ENCODE measurements at places on chromosomes 1 and 21.

DNA sequence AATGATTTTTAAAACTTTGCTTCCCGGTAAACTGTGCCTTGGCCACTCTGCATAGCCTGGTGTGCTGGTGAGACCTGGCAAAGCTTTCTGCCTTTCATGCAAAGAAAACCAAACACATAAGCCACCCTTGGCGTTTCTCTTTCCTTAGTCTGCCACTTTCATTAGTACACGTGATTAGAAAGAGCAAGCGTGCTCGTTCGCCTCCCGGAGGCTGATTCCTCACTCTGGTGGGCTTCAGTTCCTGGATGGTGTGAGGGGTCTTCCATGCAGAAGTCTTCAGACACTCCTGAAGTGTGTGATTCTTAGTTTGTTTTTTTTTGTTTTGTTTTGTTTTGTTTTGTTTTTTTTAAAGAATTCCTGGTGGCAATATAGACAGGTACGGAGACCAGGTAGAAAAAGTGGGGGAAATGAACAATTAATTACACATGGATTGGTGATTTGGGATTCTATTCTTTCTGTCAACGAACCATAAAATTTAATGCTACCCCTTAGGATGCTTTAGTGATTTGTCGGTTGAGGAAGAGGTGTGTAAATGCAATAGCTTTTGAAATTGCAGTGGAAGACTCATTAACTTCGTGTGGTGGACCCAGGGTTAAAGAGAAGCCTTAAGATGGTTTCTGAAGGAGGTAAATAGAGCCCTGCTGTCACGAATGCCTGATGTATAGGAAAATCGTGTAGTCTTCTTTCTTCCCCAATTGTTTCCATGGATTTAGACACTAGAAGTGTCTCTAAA, 2.1 kb downstream of the GALNT2 start:
- no peak for DNase-seq

- DNase-seq: no peak
These were observed 12.6 kb downstream of the ETV3L start for GRCh38 chr1:157087030-157087429.

GRCh38 chr1:93818570-93818959, 60.4 kb downstream of the DNTTIP2 start:
- DNase-seq: no peak

- DNase-seq: no peak
These were observed 12.0 kb downstream of the SETD4 start for GRCh38 chr21:36048357-36048756.

- no peak for DNase-seq
These were observed 6.2 kb downstream of the BARHL2 start for GRCh38 chr1:90710579-90711536.

DNA sequence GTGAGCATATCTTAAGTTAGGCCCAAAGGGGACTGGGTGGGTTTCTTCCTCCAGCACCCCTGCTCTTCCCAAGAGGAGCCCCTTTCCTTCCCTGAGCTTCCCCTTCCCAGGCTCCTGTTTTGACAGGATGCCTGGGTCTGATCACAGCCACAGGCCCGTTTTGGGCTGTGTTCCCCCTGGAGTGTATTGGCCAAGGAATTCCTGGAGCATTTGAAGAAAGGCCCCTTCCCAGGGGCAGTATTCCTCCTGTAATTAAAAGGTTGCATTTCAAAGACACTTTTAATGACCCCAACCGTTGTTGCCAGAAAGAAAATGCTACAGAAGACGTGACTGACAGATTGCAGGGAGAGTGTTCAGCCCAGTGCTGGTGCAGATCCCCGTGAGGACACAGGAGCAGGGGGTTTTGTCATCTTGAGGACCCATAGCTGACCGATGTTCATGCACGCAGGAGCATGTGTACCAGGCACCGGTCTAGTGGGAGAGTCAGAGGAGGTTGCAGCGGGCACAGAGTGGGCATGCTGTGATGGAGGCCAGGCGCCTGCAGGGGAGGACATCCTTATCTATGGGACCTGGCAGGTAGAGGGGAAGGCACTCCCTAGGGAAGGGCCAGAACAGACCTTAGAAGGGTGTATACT, 19.3 kb upstream of the LBR start:
- no peak for DNase-seq

DNA sequence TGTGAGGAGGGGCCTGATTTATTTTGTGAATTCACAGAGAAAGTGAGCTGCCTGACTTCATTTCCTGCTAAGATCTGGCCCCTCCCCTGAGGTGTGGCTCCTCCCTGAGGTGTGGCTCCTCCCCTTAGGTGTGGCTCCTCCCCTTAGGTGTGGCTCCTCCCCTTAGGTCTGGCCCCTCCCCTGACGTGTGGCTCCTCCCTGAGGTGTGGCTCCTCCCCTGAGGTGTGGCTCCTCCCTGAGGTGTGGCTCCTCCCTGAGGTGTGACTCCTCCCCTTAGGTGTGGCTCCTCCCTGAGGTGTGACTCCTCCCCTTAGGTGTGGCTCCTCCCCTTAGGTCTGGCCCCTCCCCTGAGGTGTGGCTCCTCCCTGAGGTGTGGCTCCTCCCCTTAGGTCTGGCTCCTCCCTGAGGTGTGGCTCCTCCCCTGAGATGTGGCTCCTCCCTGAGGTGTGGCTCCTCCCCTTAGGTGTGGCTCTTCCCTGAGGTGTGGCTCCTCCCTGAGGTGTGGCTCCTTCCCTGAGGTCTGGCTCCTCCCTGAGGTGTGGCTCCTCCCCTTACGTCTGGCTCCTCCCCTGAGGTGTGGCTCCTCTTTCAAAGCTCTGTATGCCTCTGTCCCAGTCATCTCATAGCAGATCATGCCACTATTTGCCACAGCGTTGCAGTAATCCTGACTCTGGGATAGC, 26.9 kb upstream of the LRRC3 start:
- no peak for DNase-seq

DNA sequence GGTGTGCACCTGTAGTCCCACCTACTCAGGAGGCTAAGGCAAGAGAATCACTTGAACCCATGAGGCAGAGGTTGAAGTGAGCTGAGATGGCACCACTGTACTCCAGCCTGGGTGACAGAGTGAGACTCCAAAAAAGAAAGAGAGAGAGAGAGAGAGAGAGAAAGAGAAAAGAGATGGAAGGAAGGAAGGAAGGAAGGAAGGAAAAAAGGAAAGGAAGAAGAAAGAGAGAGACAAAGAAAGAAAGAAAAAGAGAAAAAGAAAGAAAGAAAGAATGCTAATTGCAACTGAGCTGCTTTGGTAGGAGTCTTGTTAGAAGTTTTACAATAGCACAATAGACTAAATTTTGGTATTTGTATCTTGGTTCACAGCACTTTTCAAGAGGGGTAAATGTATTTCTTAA, 25.7 kb downstream of the TESK2 start:
- no peak for DNase-seq

DNA sequence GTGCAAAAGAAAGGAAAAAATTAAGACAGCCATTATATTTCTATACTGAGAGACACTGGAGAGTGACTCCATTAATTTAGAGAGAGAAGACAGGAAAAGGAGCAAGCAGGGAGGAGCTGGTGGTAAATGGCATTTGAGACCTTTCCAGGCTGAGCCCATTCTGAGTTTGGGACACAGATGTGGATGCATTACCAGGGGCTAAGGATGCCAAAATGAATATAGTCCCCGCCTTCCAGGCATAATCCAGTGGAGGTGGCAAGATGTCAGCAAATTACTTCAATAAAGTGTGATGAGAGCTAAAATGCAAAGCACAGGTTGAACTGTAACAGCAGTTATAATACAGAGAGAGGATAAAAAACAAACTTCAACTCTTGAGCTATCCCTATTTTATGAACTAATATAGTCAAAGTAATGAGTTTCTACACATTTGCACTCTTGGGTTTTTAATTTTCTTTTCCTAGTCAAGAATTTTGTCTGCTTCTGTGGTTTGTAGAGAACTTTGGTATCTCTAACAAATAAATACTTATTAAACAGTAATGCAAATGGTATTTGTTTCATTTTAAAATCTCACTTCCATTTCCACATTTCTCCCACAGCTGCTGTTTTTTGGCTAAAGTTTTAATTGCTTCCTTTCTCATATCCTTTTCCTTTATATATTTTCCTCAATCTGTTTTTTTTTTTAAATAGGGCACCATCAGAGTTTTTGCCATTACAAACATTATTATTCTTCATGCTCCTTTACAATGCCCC, 228.2 kb upstream of the KCNK2 start:
- DNase-seq: no peak

DNA sequence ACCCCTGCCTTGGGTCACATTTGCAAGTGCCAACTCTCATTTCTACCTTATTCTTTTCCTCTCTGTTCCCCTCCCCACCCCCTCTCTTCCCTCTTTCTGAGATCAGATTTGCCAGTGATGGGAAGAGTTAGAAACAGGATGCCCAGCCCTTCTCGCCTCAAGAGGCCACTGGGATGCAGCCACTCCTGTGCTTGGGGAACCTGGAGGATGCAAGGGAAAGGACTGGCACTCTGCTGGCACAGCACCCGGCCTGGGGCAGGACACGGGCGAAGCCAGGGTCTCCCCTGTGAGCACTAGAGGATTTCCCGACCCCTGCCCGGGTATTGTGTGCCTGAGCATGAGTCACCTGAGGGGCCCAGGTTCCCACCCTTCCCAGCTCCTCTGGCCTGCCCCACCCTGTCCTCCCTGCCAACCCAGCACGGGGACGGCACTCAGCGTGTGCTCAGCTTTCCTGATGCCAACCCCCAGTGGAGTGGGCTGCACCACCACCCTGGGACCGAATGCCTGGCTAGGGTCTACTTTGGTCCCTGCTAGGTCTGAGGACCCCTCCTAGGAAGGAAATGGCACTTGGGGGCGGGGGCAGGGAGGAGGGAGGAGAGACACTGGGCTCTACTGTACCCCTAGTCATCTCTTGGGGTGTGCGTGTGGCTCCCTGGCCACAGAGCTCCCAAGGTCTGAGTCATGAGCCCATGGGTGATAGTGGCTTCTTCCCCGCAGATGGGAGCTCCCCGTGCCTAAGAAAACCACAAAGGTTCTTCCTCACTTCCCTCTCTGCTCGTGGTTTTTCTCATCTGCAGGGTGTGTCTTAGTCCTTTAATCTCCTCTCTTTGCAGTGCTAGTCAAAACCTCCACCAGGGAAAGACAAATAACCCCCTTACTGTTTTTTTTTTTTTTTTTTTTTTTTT, 12.4 kb downstream of the LMNA start:
- no peak for DNase-seq

DNA sequence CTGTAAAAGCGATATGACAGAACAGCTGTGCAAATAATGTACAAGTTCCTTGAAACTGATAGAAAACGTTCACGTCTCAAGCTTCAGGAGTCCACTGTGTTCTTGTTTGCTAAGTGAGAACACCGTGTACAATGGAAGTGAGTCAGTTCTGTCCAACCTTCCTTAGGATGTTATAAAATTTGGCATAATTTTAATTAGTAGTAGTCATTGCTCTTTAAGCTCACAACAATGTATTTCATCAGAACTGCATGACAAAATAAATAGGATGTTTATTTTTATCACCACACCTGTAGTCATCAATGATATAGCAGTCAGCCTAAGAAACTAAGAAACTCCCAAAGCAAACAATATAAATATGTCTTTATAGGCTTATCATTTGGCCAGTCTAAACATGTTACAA, 53.0 kb downstream of the RGS2 start:
- no peak for DNase-seq

DNA sequence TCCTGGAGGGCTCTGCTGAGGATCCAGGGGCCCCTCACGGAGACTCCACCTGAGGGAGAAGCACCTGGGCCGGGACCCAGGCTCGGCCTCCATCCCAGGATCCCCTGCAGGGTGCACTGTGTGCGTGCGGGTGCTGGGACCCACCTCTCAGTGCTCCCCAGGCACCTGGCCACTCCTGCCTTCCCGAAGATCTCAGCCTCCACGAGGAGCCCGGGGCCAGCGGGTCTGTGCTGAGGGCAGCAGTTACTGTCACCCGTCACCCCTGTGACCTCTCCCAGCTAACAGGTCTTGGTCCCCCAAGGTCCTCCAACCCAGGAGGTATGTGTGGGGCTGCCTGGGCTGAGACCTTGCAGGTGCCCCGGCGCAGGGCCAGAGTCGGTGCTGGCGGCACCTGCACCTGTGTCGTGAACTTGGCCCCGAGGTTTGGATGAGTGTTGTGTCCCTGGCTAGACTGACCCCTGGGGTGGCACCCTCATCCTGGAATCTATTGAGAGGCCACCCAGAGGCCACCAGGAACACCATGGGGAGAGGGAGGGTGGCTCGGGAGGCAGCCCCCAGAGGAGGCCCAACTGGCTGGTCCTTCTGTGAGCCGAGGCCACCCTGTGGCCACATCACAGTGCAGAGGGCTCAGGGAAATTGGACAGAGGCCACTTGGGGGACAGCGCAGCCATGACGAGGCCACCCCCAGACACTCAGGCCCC, 17.7 kb downstream of the MORN1 start:
- no peak for DNase-seq

DNA sequence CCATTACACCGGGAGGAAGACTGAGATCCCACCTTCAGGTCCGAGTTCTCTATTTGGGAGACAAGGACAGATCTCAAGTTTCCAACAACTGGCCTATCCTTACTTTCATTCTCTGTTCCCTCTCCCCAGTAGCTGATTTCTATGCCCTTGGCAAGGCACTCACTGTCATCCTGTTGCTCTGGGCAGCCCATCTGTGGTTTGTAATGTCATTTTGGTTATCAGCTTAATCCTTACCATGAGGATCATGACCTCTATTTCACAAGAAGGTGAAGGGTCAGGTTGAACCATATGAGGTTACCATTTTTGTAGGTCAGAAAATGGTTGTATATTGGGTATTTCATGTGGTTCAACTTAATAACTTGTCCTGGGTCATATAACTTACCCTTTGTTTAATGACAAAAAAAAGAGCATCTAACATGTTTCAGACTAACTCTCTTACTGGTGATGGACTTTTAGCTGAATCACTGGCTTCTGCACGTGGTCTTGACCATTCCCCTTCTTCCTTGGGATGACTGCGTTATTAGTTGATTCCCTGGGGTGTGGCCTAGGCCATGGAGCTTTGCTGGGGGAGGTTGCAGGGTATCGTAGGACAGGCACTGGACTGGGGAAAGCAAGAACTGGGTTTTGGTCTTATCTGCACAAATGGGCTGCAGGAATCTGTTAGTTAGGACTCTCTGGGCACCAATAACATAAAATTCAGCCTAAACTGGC, 120.2 kb downstream of the ACTL8 start:
- DNase-seq: no peak

DNA sequence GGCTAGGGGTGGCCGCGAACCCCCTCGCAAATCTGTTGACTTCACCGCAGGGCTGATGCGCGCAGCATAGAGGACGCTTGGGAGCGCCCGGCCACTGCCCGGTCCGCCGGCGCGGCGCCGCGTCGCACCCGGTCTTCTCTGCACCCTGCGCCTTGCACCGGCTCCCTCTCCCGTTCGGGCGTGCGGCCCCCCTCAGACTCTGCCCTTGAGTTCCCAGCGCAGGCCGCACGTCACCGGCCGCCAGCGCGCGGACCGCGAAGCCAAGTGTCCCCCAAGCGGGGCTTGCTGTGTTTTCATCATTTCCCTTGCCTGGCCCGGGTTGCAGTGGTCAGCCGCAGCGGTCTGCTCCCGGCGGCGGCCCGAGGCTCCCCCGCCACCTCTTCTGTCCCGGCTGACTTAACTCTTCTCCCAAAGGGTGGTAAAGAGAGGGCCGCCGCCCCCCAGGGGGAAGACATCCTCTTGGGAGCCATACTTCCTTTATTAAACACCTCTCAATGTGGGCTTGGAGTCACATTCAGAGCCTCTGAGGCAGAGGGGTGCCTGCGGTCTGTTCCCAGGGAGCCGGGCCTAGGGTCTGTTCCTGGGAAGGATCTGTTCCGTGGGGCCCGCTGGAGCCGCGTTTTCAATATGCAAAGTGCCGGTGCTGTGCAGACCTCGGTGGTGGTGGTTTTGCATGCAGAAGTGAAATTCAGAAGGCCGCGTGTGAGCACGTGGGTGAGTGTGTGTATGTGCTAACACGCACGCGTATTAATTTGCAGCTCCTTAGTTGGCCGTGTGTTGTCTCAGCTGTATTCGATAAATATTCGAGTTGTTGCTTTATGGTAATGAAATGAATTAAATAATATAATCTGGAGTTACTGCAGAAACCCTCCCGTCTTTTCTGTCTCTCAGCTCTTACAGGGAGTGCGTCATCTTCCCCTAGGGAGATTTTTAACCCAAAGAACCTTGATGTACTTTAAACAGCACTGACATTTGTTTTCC, 17.6 kb downstream of the PBX1 start:
- no peak for DNase-seq

All from NCI-H1105 (cell line).